ENCODE measurements at places on chromosomes 7 and 10.
A peak's percentile ranks its signal among the peaks of the same experiment; 100 is the strongest.

GRCh38 chr7:66769833-66770512 is 29.4 kb downstream of the RABGEF1 start:
- DNase-seq = no peak

- DNase-seq = no peak
These were observed 588 bp downstream of the GLI3 start for GRCh38 chr7:42236266-42236975.

- DNase-seq = no peak
These were observed 24.6 kb downstream of the GLRX3 start for GRCh38 chr10:130160775-130161174.

DNA sequence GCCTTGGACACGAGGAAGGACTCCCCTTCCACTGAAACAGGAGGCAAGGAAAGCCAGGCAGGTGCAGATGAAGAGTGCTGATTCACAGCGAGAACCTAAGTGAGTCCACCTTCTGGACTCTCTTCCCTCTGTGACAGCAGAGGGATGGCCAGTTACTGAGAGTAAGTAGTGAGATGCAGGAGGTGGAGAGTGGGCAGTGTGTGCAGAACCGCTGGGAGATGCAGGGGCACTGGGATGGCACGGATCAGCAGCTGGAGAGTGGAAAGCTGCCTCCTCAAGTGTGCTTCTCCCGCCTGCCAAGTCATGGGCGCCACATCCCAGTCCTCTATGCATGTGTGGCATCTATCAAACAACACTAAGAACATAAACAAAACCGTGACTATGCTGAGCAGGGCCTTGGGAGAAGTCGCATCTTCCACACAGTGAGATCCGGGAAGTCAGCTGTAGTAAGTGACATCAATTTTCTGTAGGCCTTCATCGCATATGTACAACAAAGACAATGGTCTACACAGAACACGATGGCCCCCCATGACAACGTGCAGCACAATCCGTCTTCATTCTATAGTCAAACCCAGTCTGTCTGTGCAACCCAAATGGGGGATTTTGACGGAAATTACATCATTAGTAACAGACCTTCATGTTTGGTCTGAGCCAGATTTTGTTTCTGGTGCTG is 217.4 kb upstream of the KLF14 start:
- DNase-seq = no peak

DNA sequence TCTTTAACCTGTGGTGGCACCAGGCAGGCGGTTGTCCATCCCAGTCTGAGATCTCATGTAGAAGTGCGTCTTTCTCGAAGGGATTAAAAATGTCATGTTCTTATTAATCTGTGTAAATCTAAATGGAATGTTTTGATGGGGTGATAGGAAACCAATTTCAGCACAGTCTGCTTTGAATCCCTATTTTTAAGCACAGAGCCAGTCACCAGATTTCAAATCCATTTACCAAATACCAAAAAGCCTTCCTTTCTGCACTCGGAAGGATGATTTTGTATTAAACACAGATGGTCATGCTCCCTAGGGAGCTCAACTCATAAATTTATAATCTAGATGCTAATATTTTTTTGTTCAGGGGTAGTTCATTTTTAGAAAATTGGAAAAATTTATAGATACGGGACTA is 160.6 kb upstream of the AOAH start:
- DNase-seq = no peak

- DNase-seq = no peak
These were observed 50.8 kb upstream of the RSU1 start for GRCh38 chr10:16867990-16868389.

GRCh38 chr7:43460733-43461348 is 122.1 kb upstream of the STK17A start:
- no peak for DNase-seq

- DNase-seq = no peak
These were observed 73.0 kb upstream of the ADRB1 start for GRCh38 chr10:113970641-113971040.

GRCh38 chr10:1521741-1522140 is 215.6 kb downstream of the ADARB2 start:
- no peak for DNase-seq

DNA sequence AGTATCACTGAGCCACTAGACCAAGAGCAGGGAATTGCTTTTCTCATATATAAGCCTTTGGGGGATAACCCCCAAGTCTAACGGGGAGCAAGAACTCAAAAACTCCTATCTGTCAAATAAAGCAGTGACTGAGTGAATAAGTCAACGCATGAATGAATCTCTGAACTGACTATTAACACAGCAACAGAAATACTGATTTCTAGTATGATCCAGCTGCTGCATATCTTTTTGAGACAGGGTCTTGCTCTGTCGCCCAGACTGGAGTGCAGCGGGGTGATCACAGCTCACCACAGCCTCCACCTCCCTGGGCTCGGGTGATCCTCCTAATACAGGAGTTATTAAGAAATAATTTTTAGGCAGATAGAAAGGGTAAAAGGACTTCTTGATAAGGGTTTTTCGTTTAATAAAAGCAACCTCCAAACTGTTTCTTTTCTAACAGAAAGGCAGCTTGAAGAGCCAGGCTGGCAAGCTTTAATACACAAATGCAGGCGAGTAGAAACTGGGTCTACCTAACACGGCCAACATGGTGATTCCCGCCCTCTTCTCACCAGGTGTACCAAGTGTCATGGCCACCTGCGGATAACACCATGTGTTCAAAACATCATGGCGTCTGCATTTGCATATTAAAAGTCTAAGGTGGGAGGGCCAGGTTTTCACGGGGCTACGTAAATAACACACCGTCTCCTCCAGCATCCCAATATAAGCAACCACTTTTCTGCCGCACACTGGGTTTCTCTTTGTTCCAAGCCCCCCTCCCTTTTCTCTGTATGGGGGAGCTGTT is 631.9 kb downstream of the PARD3 start:
- no peak for DNase-seq

GRCh38 chr7:105589356-105590077 is 8.2 kb upstream of the EFCAB10 start:
- peak; percentile 51 for DNase-seq

GRCh38 chr7:118844748-118845147 is 620.2 kb downstream of the ANKRD7 start:
- no peak for DNase-seq

DNA sequence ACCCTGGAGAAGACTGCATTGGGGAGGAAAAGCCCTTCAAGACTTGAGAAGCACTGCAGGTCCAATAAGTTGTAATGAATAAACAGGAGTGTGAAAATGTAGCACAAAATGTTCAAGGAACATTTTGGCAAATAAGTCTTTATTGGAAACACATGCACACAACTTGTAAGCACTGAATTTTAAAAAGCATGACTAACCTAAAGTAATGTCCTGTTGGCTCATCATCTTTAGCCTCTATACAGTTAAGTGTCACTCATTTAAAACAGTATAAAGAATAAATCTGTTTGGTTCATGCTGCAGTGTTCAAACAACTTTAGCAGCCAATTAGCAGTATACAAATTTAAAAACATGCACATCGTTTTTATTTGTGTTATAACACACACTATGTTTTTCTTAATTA is 108.6 kb downstream of the CDK6 start:
- no peak for DNase-seq

DNA sequence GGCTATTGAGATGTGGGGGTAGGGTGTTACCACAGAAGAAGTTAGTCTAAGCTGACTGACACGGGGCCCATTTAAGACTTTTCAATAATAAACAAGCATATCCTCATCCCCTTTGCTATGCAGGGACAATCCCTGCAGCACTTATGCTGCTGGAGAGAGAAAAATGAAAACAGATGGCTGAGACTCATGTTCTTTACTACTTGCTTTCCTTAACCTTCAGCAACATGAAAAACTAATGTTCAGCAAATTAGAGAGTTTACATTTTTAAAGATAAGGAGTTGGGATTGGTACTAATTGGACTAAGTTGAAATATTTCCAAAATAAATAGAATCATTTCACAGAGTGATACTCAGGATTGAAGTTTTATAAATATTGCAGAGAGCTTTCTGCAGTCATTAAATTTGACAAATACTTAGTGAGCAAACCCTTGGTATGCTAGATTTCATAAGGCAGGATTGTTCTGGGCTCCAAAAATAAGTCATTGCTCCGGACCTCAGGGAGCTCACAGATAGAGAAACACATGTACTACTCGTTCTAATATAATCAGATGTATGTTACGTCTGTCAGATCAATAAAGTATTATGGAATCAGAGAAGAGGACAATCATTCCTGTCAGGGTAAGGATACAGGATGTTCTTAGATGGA is 147.1 kb upstream of the LRRN3 start:
- DNase-seq = no peak

- no peak for DNase-seq
These were observed 223.4 kb downstream of the SEC23IP start for GRCh38 chr10:120115959-120116358.

GRCh38 chr10:124049484-124049883 is 43.9 kb downstream of the CHST15 start:
- no peak for DNase-seq

DNA sequence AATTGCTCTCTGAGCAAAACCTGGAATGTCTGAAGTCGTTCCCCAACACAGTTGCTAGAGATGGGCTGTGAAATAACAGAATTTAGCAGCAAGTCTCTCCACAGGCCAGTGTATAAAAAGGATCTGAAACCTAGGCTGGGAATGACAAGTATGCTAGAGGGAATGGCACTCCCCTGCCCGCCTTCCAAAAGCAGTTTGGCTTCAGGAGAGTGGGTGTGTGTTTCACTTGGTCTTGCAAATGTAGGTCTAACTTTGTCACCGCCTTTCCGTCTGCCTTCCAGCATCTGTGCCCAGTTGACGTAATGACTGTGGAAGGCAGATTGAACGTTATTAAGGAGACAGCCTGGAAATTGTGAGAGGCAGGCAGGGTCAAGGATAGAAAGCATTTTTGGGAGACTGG is 18.0 kb upstream of the MTURN start:
- DNase-seq = no peak

DNA sequence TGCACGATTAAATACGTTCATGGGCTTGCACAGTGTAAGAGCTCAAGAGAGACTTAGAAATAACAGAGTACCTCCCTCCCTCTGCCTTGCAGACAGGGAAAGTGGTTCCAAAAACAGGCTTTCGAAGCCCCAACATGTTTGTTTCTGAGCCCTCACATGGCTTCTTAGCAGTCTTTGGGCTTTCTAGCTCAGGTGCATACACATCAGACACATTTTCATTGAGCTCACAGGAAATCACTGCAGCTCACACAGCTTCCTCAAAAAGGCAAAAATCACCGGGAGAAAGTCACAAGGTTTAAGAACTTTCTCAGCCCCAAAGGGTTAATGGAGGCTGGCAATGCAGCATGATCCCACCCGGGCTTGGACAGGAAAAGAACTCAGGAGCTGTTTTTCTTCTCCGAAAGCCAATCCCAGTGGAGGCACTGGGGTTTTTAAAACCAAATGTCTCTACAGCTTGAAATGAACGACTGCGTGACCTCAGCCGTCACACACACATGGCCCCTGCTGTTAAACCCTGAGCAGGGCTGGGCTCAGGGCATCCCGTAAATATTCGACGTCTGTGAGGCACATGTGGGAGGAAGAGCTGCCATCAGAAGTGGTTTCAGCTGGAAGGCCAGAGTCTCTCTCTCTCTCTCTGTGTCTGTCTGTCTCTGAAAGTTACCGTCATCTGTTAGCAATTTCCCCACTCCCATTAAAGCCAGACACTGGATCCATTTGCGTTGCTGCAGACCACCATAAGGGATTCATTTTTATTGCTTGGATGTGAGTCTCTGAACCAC is 69.7 kb downstream of the CALML3 start:
- no peak for DNase-seq

DNA sequence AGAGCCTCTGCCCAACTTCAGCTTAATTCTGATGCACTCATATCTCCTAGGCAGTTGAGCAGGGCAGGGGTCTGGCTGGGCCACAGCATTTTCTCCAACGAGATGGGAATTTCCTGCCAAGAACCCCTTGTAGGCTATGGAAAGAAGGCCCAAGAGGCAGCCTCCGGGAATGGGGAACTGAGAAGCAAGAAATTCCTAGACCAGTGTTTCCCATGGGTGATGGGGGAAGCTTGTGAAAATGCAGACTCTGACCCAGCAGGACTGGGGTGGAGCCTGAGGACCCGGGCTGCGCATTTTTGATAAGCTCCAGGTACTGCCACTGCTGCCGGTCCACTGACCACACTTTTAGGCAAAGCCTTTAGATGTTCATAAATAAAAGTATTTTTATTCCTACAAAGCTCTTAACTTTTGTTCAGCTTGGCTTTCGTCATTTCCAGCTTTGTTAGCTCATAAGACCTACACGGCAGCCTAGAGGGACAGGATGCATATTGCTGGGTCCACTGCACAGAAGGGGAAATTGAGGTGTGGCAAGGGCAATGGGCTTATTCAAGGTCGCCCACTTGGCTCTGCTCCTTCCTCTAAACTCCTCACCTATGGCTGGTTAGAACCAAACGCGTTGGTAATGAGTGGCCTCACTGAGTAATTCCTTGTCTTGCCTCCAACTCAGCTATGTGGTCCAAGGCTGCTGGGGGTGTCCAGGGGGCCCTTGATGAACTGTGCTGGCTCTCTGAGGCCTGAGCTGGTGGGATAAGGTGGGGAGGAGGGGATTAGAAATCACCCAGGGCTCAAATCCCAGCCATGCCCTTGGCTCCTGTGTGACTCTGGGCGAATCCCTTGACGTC is 29.5 kb downstream of the ZCCHC24 start:
- no peak for DNase-seq

DNA sequence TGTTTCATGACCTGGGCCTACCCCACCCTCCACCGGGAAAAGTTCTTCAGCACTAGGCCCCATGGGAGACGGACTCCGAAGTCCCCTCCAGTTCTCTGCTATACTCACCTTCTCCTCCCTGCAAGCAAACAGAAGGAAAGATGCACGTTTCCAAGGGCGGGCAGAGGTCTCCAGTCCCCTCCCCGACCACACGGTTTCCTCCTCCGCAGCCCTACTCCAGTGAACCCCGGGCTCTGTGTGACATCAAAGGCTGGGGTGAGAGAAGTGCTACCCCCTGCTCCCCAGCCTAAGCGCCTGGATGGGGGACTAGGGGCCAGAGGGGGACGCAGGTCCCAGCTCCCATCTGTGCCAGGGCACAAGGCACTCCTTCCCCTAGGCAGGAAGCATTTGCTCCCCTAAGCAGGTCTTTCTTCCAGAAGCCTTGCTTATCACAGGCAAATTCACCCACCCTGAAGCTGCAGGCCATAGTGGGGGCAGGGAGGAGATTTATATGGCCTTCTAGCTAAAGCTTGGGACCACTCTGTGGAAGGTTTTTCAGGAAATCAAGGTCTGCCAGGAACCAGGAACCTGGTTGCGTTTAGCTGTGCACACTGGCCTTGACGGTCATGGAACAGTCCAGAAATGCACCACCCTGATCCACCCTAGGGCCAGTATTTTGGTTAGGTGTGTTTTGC is 52.8 kb downstream of the ASB13 start:
- no peak for DNase-seq
